Neural cell (in vitro differentiated cells): ENCODE measurements at places on chromosomes 11 and 22. TPM values are rescaled to one million over a fixed set of nuclear protein-coding genes. Genes with fewer than 3 reads are reported as not detected.

Gene SAA4
- polyA plus RNA-seq: 0.58 TPM in 1 of 2 replicates, not detected in the other

Gene OR10S1
- polyA plus RNA-seq: not detected in 2 replicates

Gene MYRF
- 0.16 and 0.86 TPM in 2 replicates for polyA plus RNA-seq

Gene FGF3
- 3.7 and 6.0 TPM in 2 replicates for polyA plus RNA-seq

Gene DGCR6
- polyA plus RNA-seq: 8.9 and 13.3 TPM in 2 replicates

Gene DDTL
- 0.31 and 0.56 TPM in 2 replicates for polyA plus RNA-seq

Gene NXPE1
- not detected in 2 replicates for polyA plus RNA-seq

Gene FXYD6
- 218 and 259 TPM in 2 replicates for polyA plus RNA-seq

Gene RIBC2
- not detected in 2 replicates for polyA plus RNA-seq

Gene MTA2
- 130 and 140 TPM in 2 replicates for polyA plus RNA-seq

Gene RBMXL2
- not detected in 2 replicates for polyA plus RNA-seq

Gene TSG101
- 115 and 129 TPM in 2 replicates for polyA plus RNA-seq

Gene SMTNL1
- not detected in 2 replicates for polyA plus RNA-seq

Gene MMP12
- not detected in 2 replicates for polyA plus RNA-seq

Gene PHF21B
- polyA plus RNA-seq: 49.5 and 56.4 TPM in 2 replicates

Gene CYTH4
- not detected in 2 replicates for polyA plus RNA-seq

Gene NXPE4
- not detected in 2 replicates for polyA plus RNA-seq

Gene OR52A1
- polyA plus RNA-seq: not detected in 2 replicates

Gene OR51B4
- polyA plus RNA-seq: not detected in 2 replicates

Gene CCDC134
- 2.2 and 6.6 TPM in 2 replicates for polyA plus RNA-seq

Gene TYMP
- 0.54 and 0.87 TPM in 2 replicates for polyA plus RNA-seq

Gene PKNOX2
- polyA plus RNA-seq: 0.99 and 1.2 TPM in 2 replicates

Gene DSCAML1
- 0.86 and 1.3 TPM in 2 replicates for polyA plus RNA-seq

Gene C1QTNF4
- polyA plus RNA-seq: 16.4 and 17.5 TPM in 2 replicates

Gene CRYBB2
- 2.4 TPM in 1 of 2 replicates, not detected in the other for polyA plus RNA-seq

Gene TRIM49
- polyA plus RNA-seq: not detected in 2 replicates

Gene OR51F2
- polyA plus RNA-seq: not detected in 2 replicates

Gene RASSF10
- 0.34 TPM in 1 of 2 replicates, not detected in the other for polyA plus RNA-seq

Gene MRGPRX3
- not detected in 2 replicates for polyA plus RNA-seq

Gene C2CD3
- polyA plus RNA-seq: 11.4 and 13.2 TPM in 2 replicates

Gene OR51E1
- not detected in 2 replicates for polyA plus RNA-seq

Gene VPREB1
- not detected in 2 replicates for polyA plus RNA-seq

Gene OR56A1
- polyA plus RNA-seq: not detected in 2 replicates
